DND-41 (cell line): ENCODE measurements at places on chromosomes 6 and 20.

DNA sequence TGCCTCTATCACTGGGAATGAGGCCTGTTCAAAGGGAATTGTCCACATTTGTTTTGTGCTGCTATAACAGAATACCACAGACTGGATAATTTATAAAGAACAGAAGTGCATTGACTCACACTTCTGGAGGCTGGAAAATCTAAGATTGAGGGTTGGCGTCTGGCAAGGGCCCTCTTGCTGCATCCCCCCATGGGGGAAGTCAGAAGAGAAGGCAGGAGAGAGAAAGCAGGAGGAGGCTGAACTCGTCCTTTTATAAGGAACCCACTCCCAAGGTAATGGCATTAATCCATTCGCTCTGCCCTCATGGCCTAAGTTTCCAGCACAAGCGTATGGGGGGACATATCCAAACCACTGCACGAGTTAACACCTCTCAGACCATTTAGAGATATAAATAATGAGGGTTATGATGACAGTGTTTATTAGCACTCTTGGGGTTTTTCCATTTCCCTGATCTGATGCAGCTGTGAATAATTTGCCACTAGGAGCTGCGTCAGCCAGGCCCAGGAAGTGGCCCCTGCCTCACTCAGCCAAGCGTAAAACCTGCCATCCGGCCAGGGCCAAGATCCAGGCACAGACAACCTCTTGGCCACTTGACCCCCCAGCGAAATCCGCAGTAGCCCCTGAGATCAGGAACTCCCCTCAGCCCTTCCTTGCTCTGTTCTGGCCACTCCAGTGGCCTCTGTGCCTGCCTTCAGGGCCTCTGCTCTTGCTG lies 14.2 kb upstream of the SLCO4A1 start:
- H3K4me1 ChIP-seq, result peaks cover 9% of the 10 kb centered on the region
- H3K27me3 ChIP-seq, result peaks cover 5% of the 10 kb centered on the region
- H3K36me3 ChIP-seq, result no peaks in the 10 kb centered on the region
- H3K27ac ChIP-seq, result no peak overlapping the region
- H3K4me3 ChIP-seq, result no peak overlapping the region

- peaks cover 19% of the 10 kb centered on the region for H3K4me1 ChIP-seq
- DNase-seq, result peak; percentile 13
- H3K4me3 ChIP-seq, result no peak overlapping the region
- peak overlapping the region; percentile 50; the same call in 1 of the 2 replicates for H3K27ac ChIP-seq
- no peaks in the 10 kb centered on the region for H3K27me3 ChIP-seq
- H3K36me3 ChIP-seq, result no peaks in the 10 kb centered on the region
Observed at GRCh38 chr6:165831812-165832510, 168.9 kb upstream of the PDE10A start.

DNA sequence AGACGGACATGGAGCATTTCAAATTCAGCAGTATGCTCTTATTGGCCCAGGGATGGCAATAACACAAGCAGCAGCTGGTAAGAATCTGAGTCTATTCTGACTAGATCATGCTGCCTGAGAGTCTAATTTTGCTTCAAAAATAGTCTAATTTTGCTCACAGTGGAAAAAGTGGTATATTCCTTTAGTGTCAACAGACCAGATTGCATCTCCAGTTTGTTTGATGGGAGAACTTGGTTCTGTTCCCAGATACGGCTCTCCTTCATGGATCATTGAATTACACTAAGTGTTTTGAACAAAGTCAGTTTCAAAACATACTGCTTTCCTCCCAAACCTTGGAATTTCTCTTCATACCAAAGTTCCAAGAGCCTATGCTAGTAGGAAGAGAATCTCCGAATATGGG lies 586.1 kb downstream of the RNF144B start:
- no peak overlapping the region for H3K27ac ChIP-seq
- no peaks in the 10 kb centered on the region for H3K36me3 ChIP-seq
- H3K4me1 ChIP-seq, result no peaks in the 10 kb centered on the region
- no peak for DNase-seq

DNA sequence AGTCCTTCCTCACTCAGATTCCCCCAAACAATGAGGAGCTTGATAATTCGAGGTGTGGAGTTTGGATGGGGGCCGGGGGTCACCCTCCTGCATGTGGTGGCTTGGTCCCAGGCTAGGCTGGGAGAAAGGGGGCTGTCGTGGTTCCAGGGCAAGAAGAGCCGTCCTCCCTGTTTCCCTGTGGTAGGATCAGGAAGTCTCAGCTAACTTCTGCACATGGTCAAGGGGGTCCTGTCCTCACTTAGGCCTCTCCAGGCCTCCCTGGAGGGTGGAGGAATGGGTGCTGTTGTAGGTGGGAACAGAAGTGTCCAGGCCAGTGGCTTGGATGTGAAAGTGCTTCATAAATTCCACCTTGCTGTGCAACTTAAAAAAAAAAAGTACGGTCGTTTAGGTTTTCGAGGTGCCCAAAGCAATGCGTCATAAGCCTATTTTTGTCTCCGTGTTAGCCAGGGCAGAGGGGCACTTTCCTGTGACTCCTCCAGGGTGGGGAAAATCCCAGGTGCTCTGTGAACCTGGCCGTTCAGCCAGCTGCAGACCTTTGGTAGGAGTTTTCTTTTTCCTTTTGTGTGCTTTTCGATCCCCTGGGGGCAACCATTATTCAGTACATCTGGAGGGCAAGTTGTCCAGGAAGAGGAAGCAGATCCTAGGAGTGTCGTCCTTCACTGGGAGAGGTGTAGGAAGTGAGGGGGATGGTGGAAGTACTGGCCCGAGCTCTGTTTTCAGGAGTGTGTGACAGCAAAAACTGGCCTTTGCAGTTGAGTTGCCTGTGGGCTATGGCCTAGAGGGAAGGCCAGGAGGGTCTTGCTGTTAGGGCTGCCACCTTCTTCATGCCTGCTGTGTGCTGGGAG lies 9.6 kb downstream of the IGF2R start:
- H3K27me3 ChIP-seq, result no peaks in the 10 kb centered on the region
- H3K4me1 ChIP-seq, result peaks cover 98% of the 10 kb centered on the region
- peak overlapping the region; percentile 47 for H3K4me3 ChIP-seq
- H3K36me3 ChIP-seq, result no peaks in the 10 kb centered on the region

- no peaks in the 10 kb centered on the region for H3K36me3 ChIP-seq
- peak; percentile 33 for DNase-seq
- H3K27ac ChIP-seq, result no peak overlapping the region
- no peaks in the 10 kb centered on the region for H3K27me3 ChIP-seq
- H3K4me1 ChIP-seq, result peaks cover 6% of the 10 kb centered on the region; the same call in 1 of the 2 replicates
Observed at GRCh38 chr6:109318328-109318876, 63.9 kb downstream of the CD164 start.

DNA sequence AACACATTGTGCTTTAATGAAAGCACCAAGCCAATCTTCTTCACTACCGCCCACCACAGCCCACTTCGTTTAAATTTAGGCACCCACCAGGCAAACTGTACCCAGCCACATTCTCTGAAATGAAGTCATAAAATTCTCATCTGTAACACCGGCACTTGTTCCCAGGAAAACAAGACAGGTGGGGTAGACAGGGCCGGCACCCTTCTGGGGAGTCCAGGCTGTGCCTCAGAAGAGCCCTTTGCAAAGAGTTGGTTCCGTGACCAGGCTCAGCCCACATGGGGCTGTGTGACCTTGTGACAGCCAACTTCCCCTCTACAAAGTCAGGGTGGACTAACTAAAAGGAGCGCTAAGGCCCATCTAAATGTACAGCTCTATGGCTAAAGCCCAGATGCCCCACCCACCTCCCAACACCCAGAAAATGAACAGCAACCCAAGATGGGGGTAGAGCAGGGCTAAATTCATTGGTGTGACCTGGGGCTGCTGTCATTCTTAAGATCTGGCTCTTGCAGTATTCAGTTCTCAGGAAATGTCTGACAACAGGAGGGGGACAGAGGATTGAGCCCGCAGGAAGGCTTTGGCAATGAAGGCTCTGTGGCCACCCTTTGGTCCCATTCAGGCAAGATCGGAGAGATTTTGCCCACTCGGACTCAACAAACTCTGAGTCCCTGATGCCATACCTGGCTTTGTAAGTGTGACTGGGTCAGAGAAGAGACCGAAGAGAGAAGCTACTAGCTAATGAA lies 56.7 kb downstream of the TRERF1 start:
- H3K36me3 ChIP-seq, result no peaks in the 10 kb centered on the region
- H3K4me1 ChIP-seq, result peaks cover 7% of the 10 kb centered on the region
- H3K27ac ChIP-seq, result no peak overlapping the region

DNA sequence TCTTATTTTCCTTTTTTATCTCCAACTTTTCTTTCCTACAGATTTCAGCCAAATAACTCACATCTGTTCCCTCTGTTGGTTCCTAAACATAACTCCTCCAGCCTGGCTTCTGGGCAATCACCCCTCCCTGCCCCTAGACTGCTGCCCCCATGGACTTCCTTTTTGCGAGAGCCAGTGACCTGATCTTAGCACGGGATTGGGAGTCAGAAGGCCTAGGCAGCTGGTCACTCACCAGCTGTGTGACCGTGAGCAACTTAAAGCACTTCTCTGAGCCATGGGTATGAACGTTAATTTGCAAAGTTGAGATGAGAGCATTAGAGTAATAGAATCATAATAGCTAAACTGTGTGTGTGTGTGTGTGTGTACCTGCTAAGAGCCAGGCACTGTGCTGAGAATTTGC lies 4.5 kb upstream of the MMP9 start:
- no peak for DNase-seq
- no peaks in the 10 kb centered on the region for H3K27me3 ChIP-seq
- H3K36me3 ChIP-seq, result no peaks in the 10 kb centered on the region
- peak overlapping the region; percentile 76 for H3K27ac ChIP-seq

GRCh38 chr6:34664256-34664971 lies 32.2 kb downstream of the ILRUN start:
- no peaks in the 10 kb centered on the region for H3K36me3 ChIP-seq
- DNase-seq, result peak; percentile 37
- peak overlapping the region; percentile 44 for H3K27ac ChIP-seq

DNA sequence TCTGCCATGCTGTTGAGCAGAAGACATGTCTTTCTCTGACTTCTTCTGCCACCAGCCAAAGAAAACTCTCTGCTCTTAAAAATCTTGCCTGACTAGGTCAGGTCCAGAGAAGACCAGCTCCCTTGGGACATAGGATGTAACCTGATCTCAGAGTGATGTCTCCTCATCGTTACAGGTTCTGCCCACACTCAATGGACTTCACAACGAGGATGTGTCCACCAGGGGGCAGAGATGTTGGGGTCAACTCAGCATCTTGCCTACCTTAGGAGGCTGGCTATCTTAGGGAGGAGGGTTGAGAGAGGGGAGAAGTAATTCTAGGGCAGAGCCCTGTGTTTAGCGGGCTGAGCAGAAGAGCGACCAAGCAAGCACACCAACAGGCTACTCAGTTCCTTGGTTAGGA lies 207.6 kb upstream of the CDH4 start:
- DNase-seq, result no peak
- H3K27me3 ChIP-seq, result no peaks in the 10 kb centered on the region
- H3K4me3 ChIP-seq, result no peak overlapping the region
- no peak overlapping the region for H3K27ac ChIP-seq

DNA sequence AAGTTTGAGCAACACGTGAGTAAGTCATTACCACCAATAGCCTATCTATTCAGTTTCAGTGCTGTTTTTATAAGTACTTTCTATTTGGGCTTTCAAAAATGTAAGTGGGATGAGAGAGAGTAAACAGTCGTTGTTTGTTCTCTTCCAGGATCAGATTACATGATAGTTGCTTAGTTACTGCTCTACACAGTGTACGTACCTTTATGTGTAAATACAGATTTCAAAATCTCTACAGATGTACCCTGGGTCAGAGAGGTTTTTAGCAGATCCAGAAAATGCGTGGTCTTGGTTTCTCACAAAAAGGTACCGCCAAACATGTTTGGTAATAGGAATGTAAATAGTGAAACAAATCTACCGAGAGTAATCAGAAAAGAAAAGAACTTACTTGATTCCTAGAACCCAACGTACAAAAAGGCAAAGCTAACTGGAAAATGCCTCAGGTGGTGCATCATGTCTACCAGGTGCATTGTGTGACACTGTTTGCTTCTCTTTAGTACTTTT lies 421.1 kb downstream of the BCKDHB start:
- no peaks in the 10 kb centered on the region for H3K4me1 ChIP-seq
- H3K27me3 ChIP-seq, result no peaks in the 10 kb centered on the region
- H3K4me3 ChIP-seq, result no peak overlapping the region
- H3K36me3 ChIP-seq, result no peaks in the 10 kb centered on the region
- no peak for DNase-seq

- peak overlapping the region; percentile 87 for H3K27ac ChIP-seq
- H3K36me3 ChIP-seq, result no peaks in the 10 kb centered on the region
- peak overlapping the region; percentile 2; the same call in 1 of the 2 replicates for H3K4me3 ChIP-seq
- H3K4me1 ChIP-seq, result peaks cover 43% of the 10 kb centered on the region
Observed at GRCh38 chr6:159106627-159107241, 61.9 kb upstream of the TAGAP start.
